T-cell (primary cell): ENCODE measurements at places on chromosomes 1 and 21.

- no peak for DNase-seq
- H3K36me3 ChIP-seq: no peaks in the 10 kb centered on the region
- H3K27me3 ChIP-seq: peaks cover 41% of the 10 kb centered on the region
- H3K4me1 ChIP-seq: no peaks in the 10 kb centered on the region
- H3K27ac ChIP-seq: no peak overlapping the region
- no peak overlapping the region for H3K4me3 ChIP-seq
These were observed 234.9 kb upstream of the VAMP3 start for GRCh38 chr1:7535934-7536878.

GRCh38 chr1:109350655-109351054 is 43.8 kb upstream of the MYBPHL start:
- no peaks in the 10 kb centered on the region for H3K36me3 ChIP-seq
- no peaks in the 10 kb centered on the region for H3K4me1 ChIP-seq
- H3K27me3 ChIP-seq: no peaks in the 10 kb centered on the region
- no peak overlapping the region for H3K4me3 ChIP-seq

- H3K27ac ChIP-seq: no peak overlapping the region
- no peak overlapping the region for H3K4me3 ChIP-seq
- H3K27me3 ChIP-seq: no peaks in the 10 kb centered on the region
- no peak for DNase-seq
- H3K36me3 ChIP-seq: no peaks in the 10 kb centered on the region
These were observed 3.7 kb downstream of the RGS18 start for GRCh38 chr1:192161976-192162375.

GRCh38 chr1:6285336-6285735 is 24.4 kb upstream of the GPR153 start:
- H3K4me1 ChIP-seq: no peaks in the 10 kb centered on the region
- peaks cover 4% of the 10 kb centered on the region for H3K36me3 ChIP-seq
- DNase-seq: no peak
- H3K27me3 ChIP-seq: no peaks in the 10 kb centered on the region
- no peak overlapping the region for H3K4me3 ChIP-seq

DNA sequence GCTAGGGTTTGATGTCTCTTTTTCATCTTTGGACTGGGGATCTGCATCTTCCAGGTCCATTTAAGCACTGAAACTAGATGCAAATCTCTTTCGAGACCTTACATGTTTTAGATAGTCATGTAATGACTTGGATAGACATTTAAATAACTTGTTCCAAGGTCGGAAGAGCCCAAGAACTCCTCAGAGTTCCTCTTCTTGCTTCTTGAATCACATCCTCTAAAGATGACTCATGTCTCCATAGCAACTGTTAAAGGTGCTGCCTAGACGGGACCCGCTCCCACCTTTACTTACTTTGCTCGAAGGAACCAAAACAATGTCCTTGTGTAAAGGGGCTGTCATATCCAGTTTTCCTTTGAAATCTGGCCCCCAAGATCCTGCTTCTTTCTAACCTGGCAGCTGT is 130.0 kb downstream of the EDEM3 start:
- peaks cover 2% of the 10 kb centered on the region for H3K36me3 ChIP-seq
- peaks cover 7% of the 10 kb centered on the region for H3K27me3 ChIP-seq
- no peak overlapping the region for H3K27ac ChIP-seq
- H3K4me3 ChIP-seq: no peak overlapping the region

DNA sequence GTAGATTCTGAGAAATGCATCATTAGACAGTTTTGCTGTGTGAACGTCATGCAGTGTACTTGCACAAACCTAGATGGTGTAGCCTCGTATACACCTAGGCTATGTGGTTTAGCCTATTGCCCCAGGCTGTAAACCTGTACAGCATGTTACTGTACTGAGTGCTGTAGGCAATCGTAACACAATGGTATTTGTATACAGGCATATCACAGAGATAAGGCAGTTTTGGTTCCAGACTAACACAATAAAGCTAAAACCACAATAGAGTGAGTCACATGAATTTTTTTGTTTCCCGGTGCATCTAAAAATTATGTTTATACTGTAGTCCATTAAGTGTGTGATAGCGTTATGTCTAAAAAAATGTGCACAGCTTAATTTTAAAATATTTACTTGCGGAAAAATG is 6.9 kb downstream of the IL10RB start:
- DNase-seq: no peak
- peaks cover 58% of the 10 kb centered on the region for H3K36me3 ChIP-seq
- no peak overlapping the region for H3K27ac ChIP-seq
- no peak overlapping the region for H3K4me3 ChIP-seq

DNA sequence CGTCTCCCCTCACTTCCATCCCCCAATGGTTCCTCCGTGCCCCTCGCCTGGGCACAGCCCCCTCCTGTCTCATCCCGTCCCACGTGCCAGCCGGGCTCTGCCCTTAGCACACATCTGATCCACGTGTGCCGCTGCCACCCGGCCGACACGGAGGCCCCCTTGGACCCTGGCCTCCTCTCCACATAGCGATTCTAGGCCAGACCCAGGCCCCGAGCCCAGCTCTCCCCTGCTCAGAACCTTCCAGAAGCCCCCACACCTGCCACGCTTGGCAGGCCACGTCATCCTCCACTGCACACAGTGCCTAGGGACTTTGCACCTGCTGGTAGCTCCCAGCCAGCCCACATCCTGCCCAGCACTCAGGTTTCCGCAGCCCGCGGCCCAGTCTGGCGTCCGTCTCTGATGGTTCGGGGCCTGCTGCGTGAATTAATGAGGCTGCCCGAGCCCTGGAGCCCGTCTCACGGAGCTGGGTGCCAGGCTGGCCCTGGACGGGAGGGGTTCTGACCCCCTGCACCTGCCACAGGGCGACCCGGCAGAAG is 20.1 kb downstream of the PLCH2 start:
- H3K27ac ChIP-seq: peak overlapping the region; percentile 29

GRCh38 chr21:32653326-32653901 is 41.2 kb upstream of the CFAP298 start:
- DNase-seq: peak; percentile 13
- no peaks in the 10 kb centered on the region for H3K36me3 ChIP-seq
- H3K4me1 ChIP-seq: no peaks in the 10 kb centered on the region
- H3K27ac ChIP-seq: no peak overlapping the region

DNA sequence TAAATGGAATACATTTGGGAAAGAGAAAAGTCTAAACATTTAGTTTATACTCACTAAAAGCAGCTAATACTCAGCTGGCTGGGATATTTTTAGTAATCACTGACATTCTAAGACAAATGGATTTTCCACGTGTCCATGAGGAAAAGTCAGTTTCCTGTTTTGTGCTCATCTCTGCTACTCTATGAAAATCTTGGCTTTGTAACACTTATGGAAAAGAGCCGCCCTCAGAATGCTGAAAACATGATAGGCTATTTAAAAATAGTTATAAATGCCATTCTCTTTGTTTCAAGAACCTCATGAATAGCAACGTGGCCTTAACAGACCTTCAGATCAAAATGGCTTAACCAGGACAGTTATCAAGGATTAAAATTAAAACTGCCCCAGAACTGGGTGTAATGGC is 29.9 kb downstream of the MRAP start:
- H3K27ac ChIP-seq: no peak overlapping the region
- peaks cover 63% of the 10 kb centered on the region for H3K36me3 ChIP-seq
- DNase-seq: no peak
- H3K4me1 ChIP-seq: no peaks in the 10 kb centered on the region
- no peaks in the 10 kb centered on the region for H3K27me3 ChIP-seq

DNA sequence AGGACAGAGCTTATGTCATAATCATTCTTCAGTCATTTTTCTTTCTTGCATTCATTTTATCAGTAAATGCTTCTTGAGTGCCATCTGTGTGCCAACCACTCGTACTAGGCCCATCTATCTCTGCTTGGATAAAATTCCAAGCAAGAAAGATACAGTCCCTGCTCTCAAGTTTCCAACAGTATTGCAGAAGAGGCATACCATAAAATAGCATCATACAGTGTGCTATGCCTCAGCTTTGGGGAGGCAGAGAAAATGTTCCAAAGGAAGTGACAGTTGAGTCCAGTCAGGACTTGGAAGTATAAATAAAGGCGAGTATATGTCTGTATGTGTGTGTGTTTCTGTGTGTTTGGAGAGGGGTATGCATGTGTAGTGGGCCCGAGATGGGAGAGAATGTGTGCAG is 113.4 kb upstream of the HOOK1 start:
- H3K4me1 ChIP-seq: peaks cover 10% of the 10 kb centered on the region
- no peak overlapping the region for H3K27ac ChIP-seq
- DNase-seq: no peak
- no peaks in the 10 kb centered on the region for H3K36me3 ChIP-seq
- no peak overlapping the region for H3K4me3 ChIP-seq
- no peaks in the 10 kb centered on the region for H3K27me3 ChIP-seq

- H3K27ac ChIP-seq: no peak overlapping the region
- H3K36me3 ChIP-seq: no peaks in the 10 kb centered on the region
- no peaks in the 10 kb centered on the region for H3K4me1 ChIP-seq
- no peak overlapping the region for H3K4me3 ChIP-seq
- DNase-seq: no peak
These were observed 13.1 kb downstream of the IQGAP3 start for GRCh38 chr1:156559086-156559796.

GRCh38 chr1:100866041-100866900 is 28.4 kb downstream of the EXTL2 start:
- no peaks in the 10 kb centered on the region for H3K27me3 ChIP-seq
- DNase-seq: no peak
- H3K4me1 ChIP-seq: peaks cover 2% of the 10 kb centered on the region
- H3K4me3 ChIP-seq: no peak overlapping the region
- H3K36me3 ChIP-seq: no peaks in the 10 kb centered on the region

- no peak for DNase-seq
- no peak overlapping the region for H3K4me3 ChIP-seq
- H3K27me3 ChIP-seq: no peaks in the 10 kb centered on the region
- peaks cover 39% of the 10 kb centered on the region for H3K4me1 ChIP-seq
- no peak overlapping the region for H3K27ac ChIP-seq
- H3K36me3 ChIP-seq: no peaks in the 10 kb centered on the region
These were observed 31.6 kb upstream of the DIPK1A start for GRCh38 chr1:92992877-92993276.

DNA sequence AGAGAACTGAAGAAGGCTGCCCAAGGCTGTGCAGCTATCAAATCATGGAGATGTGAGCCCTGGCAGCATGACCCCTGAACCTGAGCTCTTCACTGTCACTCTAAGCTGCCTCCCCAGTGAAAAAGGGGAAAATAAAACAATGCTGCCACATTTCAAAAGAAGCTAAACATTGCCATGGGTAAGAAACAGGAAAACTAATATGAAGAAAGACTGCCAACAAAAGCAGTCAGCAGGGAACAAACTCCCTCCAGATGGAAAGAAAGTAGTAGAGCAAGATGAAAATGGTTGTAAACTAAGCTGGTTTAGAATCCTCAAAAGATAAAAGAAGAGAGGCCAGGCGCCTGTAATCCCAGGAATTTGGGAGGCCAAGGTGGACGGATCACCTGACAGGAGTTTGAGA is 36.2 kb upstream of the CSF1 start:
- H3K36me3 ChIP-seq: no peaks in the 10 kb centered on the region
- H3K27me3 ChIP-seq: no peaks in the 10 kb centered on the region
- no peaks in the 10 kb centered on the region for H3K4me1 ChIP-seq

GRCh38 chr1:8055973-8056372 is 29.9 kb upstream of the ERRFI1 start:
- H3K36me3 ChIP-seq: no peaks in the 10 kb centered on the region
- no peak overlapping the region for H3K4me3 ChIP-seq
- peaks cover 2% of the 10 kb centered on the region for H3K27me3 ChIP-seq
- H3K27ac ChIP-seq: no peak overlapping the region

GRCh38 chr1:114455102-114455785 is 55.8 kb downstream of the TRIM33 start:
- no peaks in the 10 kb centered on the region for H3K4me1 ChIP-seq
- H3K27me3 ChIP-seq: no peaks in the 10 kb centered on the region
- no peak overlapping the region for H3K4me3 ChIP-seq

DNA sequence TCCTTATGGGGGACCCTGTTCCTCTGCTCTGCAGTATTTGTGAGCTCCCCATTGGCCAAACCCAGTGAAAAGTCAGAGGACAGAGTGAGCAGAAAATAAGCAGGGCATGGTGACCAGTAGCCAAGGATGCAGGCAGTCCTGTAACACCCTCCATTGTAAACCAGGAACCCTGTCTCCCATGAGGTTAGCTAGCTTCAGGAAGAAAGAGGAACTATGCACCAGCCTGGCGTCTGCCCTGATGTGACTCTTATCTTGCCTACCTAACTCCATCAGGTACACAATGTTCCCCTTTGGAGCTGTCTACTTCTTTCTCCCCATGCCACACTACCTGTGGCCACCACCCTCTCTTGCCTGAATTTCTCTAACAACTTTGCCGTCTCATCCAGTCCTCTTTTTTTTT is 119.2 kb downstream of the LRIG2 start:
- DNase-seq: no peak
- H3K4me3 ChIP-seq: no peak overlapping the region
- no peaks in the 10 kb centered on the region for H3K4me1 ChIP-seq

DNA sequence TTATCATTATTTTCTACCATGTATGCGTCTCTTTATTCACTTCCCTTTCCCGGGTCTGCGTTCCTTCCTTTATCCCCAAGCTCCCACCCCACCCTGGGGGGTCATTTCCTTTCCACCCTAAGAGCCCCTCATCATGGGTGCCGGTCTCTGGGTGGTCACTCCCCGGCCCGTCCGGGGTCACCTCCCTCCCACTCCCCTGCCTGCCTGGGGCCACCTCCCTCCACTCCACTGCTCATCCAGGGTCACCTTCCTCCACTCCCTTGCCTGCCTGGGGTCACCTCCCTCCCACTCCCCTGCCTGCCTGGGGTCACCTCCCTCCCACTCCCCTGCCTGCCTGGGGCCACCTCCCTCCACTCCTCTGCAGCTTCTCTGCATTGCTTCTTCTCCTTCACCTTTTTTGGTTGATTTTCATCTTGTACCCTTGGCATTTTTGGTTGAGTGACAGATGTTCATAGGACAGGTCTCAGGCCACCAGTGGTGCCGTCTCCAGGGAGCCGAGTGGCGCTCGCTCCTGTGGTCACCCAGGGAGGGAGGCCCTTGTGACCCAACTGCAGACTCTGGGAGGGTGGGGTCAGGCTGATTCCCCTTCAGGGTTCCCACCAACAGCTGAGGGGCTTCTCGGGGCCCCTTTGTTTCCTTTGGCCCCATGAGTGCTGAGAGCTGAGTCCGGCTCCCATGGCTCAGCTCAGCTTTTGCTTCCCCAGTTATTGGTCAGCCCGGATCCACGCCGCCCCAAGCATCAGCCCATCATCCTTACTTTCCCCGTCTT is 48.6 kb upstream of the PCBP3 start:
- peaks cover 39% of the 10 kb centered on the region for H3K4me1 ChIP-seq
- no peak for DNase-seq
- H3K27ac ChIP-seq: no peak overlapping the region

- H3K4me1 ChIP-seq: no peaks in the 10 kb centered on the region
- H3K4me3 ChIP-seq: no peak overlapping the region
- no peak for DNase-seq
- peaks cover 8% of the 10 kb centered on the region for H3K36me3 ChIP-seq
- no peak overlapping the region for H3K27ac ChIP-seq
These were observed 16.4 kb downstream of the TCEANC2 start for GRCh38 chr1:54069791-54070170.

GRCh38 chr1:28507247-28507645 is 1.4 kb downstream of the RCC1 start:
- peaks cover 37% of the 10 kb centered on the region for H3K4me1 ChIP-seq
- DNase-seq: no peak
- peak overlapping the region; percentile 93 for H3K4me3 ChIP-seq
- H3K36me3 ChIP-seq: peaks cover 43% of the 10 kb centered on the region

GRCh38 chr1:925561-926421 is 2.1 kb downstream of the SAMD11 start:
- H3K27ac ChIP-seq: no peak overlapping the region
- no peaks in the 10 kb centered on the region for H3K36me3 ChIP-seq
- H3K4me3 ChIP-seq: no peak overlapping the region
- peaks cover 6% of the 10 kb centered on the region for H3K27me3 ChIP-seq
- H3K4me1 ChIP-seq: peaks cover 7% of the 10 kb centered on the region
- DNase-seq: no peak
